Fibroblast of skin of left quadriceps (primary cell): ENCODE measurements at places on chromosomes 6 and 20.

DNA sequence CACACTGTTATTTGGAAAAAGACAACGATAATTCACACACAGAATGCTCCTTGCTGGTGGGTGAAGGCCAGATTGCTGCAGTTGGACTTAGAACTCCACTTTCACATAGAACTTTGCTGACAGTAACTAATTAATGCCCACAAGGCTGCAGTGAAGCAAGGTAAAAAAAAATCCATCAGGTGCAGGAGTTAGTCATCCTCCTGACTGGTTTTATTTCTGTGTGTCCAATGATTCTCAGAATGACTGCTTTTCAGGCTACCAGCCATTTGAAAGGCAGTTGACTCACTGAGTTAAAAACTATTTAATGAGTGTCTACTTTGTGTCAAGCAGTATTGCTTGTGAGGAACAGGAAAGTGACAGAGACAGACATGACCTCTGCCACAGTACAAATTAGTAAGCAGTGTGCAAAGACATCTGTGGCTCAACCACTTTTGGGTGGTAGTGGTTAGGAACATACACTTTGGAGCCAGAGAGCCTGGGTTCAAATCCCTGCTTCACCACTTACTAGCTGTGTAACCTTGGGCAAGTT, 41.9 kb downstream of the ELOVL5 start:
- no peak for DNase-seq

- peak; percentile 85 for DNase-seq
These were observed 51.9 kb downstream of the RNF217 start for GRCh38 chr6:125013938-125014660.

GRCh38 chr6:32291543-32291942, 67.7 kb upstream of the NOTCH4 start:
- no peak for DNase-seq

DNA sequence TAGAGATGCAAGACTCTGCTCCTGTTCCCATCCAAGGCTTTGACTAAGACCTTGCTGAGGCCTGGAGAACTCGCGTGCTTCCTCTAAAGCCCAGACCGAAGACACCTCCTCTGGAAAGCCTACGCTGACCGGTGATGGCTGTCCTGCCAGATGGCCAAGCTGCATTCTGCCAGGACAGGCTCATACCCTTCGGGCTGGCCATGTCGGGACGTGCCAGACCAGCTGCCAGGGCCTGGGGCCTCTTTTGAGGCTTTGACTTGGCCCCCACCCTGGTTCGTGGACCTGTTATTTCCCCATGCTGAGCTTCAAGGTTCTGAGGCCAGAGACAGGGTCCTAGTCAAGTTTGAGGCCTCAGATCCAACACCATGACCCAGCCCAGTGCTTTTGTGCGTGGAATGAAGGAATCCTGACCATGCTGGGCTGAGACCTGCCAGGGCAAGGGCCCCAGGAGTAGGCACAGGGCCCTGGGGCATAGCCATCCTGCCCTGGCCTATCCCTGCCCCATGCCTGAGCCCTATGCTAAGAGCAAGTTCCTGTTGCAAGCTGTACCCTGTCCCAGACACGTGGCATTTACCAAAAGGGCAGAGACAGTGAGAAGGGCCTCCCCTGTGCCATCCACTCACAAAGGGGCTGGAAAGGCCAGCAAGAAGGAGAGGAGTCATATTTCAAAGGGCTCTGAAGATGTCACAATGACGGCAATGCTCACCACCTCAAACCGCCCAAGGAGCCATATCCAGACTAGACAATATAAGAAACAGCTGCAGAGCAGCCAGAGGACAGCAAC, 42.8 kb downstream of the MRPL14 start:
- peak; percentile 30 for DNase-seq

- DNase-seq = no peak
These were observed 913.0 kb downstream of the C6orf118 start for GRCh38 chr6:164396071-164397047.

DNA sequence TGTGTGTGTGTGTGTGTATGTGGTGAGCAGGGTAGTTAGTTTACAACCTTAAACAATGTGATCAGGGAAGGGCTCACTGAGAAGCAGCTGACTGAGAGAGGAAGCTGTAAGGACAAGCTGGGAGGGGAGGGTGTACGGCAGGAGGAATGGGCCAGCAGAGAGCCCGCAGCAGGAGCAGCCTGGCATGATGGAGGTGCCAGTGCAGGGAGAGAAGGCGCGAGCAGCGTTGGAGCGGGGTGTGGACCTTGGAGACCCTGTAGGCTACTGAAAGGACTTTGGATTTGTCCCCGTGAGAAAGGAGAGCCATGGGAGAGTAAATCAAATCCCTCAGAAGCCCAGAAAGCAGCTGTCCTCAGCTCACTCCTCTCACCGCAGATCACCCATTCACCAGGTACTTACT, 18.5 kb downstream of the FAM209B start:
- DNase-seq = no peak

- DNase-seq = no peak
These were observed 161.0 kb downstream of the DHX35 start for GRCh38 chr20:39123185-39123557.

- DNase-seq = no peak
These were observed 38.6 kb downstream of the AKIRIN2 start for GRCh38 chr6:87663434-87663833.

DNA sequence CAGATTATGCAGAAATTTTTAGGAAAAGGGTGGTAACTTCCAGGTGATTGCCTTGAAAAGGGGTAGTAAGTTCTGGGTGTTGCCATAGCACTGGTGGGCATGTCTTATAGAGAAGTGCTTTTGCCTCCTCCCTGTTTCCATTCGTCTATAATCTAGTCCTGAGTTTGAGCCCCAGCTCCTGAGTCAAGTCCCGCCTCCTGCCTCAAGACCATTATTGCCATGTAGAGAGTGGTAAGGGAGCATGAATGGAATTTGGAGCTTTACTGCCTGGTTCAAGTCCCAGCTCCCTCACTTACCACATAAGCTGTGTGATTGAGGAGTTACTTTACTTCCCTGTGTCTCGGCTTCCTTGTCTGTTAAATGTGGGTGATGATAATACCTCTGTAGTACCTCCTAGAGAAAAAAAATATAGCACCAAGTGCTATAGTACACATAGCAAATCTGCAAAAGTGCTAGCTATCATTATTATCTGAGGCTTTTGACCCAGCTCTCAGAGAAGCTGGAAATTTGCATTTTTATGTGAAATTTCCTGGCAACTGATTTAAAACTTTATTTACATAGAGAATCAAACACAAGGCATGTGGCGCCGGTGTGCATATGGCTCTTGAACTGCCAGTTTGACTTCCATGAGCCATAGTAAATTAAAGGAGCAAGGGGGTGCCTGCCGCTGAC, 36.0 kb downstream of the TGM6 start:
- no peak for DNase-seq

DNA sequence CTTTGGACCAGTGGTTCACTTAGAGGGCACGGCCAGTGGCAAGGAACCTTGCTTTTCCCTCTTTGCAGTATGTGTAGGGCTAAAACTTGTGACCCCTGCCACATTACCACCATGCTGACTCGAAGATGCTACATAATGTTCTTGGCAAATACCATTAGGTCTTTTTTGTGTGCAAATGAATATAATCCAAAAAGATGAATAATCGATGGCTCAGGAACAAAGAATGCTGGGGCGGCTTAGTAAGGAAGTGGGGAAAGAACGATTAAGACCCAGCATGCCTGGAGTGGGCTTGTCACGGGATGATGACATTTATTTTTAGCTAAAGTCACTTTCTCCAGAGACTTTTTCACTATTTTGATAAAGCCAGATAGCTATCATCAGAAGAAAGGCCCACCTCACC, 23.1 kb downstream of the CMTR1 start:
- peak; percentile 61 for DNase-seq
